Renal cortex interstitium (tissue), 15 donors: ENCODE measurements at places on chromosomes 12 and 14.

DNA sequence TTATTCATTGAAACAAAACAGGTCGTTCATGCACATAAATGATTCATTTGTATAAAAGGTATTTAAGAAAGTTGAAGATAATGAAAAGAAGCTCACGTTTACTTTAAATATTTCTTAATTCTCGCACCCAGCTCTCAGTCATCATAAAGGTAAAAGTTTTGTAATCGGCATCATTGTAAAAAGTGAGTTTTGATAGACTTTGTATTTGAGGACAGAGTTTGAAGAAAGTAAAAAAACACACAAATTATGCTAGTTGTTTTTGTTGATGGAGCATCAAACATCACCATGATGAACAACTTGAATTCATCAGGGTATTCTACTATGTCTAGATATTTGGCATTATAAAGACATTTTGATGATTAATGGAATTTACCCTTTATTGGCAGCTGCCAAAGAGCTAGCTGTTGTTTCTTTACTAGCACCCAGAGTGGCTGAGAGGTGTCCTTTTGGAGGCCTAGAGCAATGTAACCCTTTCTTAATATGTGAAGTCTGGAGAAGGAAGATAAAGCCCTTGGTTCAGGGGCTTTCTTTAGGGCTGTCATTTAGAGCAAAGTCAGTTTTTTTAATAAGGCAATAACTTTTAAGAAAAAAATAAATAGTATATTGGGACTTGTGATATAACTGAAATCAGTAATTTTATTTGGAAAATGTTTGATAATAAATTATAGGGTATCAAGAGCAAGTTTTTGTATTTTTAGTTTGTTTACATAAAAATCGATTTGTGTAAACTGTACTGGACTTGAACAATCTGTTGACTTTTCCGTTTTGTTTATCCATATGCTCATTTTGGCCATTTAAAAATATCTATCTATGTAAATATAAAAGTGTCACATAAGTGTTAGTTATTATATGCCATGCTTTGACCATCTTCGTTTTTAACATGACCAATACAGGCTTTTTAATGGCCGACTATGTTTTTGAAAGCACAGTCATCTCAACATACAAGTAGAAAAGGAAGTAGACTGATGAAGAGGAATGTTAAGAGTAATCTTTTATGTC is 7.4 kb downstream of the GLRX5 start:
- no peak for DNase-seq

DNA sequence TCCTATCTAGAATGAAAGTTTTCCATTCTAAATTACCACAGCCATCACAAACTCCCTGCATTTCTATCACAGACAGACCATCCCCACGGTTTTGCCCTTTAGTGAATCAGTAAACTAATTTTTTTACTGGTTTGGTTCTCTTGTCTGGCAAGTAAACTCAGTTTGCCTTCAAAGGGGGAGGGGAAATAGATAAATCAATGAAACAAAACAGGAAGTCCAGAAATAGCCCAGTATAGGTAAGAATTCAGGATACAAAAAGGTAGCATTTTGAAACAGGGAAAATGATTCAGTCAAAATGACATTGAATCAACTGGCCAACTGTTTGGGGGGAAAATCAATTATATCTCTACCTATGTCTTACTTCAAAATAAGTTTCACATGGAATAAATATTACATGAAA is 15.8 kb upstream of the BAZ1A start:
- no peak for DNase-seq

GRCh38 chr14:104786091-104786586 is 9.4 kb downstream of the AKT1 start:
- DNase-seq = no peak

DNA sequence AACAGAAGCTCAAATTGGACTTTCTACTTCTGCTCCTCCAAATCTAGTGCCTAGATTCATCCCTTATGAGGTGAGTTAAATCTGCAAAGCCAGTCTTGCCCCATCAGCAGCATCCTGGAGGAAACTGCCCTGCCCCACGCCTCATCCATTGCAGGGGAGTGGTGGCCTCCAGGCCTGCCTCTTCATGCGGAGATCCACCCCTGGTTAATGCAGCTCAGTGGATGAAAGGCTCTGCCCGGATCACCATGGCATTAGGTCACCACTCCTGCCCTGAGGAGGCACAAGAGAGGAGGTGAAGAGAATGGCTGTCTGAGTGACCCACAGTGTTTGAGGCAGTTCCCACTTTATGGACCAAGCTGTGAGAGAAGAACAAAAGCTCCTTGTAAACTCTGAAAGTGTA is 218.1 kb downstream of the C12orf75 start:
- DNase-seq = no peak

- DNase-seq = no peak
Observed at GRCh38 chr14:55586411-55586810, 6.4 kb downstream of the KTN1 start.

- no peak for DNase-seq
Observed at GRCh38 chr12:74293689-74294131, 243.9 kb upstream of the ATXN7L3B start.

- DNase-seq = no peak
Observed at GRCh38 chr14:20659813-20660395, 18.4 kb upstream of the OR6S1 start.

DNA sequence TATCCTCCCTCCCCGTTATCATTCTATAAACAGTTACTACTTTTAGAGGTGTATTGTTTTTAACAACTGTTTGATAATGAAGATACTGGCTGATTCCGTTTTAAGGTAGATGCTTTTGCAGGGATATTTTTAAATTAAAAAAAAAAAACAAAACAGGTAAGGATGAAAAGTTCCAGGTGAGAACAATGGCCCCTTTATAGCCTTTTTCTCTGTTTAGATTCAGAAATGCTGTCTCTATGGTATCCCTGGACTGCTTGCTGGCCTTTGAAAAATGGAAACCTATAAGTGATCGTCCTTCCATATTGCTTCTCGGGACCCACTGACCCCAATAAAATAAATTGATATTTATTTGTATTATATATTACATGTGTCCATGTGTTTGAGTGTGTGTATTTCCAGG is 23.2 kb upstream of the ANO6 start:
- no peak for DNase-seq

GRCh38 chr12:1930803-1931597 is 12.5 kb upstream of the CACNA2D4 start:
- no peak for DNase-seq

DNA sequence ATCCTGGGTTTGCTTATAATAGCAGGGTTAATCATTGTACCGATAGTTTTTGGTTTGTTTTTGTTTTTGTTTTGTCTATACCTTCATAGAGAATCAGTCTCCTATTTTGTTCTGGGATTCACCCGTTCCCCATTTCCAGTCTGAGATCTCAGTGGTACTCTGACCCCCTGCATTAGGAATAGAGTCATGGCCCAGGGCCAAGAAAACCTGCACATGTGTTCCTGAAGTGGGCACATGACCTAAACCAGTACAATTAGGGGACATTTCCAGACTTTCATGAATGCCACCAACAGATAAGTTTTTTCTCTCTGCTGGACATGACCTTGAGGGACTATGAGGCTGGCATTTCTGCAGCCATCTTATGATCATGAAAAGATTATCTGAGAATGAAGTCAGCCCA is 52.5 kb downstream of the MRPL42 start:
- DNase-seq = no peak

DNA sequence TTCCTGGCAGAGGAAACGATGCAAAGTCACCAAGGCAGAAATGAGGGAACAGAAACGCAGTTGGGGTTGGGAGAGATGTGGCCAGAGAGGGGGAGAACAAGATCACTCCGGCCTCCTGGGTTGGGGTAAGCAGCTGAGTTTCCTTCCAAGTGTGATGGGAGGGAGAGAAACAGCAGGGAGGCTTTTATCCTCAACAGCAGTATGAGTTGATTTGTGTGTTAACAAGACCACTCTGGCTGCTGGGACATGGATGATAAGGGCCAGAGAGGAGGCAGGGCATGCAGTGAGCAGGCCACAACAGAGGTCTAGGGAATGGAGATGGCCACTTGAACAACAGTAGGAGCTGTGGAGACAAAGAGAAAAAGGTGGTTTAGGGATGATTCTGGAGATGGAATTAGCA is 66.8 kb downstream of the GLRX5 start:
- no peak for DNase-seq

GRCh38 chr14:95575840-95576473 is 41.1 kb downstream of the GLRX5 start:
- no peak for DNase-seq

GRCh38 chr12:63937378-63938316 is 93.1 kb downstream of the SRGAP1 start:
- DNase-seq = no peak

GRCh38 chr14:92037989-92038388 is 1.9 kb downstream of the TRIP11 start:
- DNase-seq = no peak

DNA sequence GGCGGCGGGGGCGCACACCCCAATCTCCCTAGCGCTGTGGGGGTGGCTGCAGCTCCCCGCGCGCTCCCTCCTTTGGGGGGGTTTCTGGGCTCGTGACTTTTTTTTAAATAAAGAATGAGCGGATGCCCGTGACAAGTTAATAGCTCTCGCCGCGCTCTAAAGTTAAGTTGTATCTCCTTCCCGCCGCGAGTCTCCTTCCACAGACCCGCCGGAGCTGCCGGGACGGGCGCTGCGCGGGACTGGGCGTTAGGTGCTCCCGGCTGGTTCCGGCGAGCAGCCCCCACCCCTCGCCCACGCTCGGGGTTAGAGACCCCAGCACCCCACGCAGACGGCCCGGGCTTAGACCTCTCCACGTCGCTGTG is 82.6 kb upstream of the HMGA2 start:
- DNase-seq = peak; percentile 50

DNA sequence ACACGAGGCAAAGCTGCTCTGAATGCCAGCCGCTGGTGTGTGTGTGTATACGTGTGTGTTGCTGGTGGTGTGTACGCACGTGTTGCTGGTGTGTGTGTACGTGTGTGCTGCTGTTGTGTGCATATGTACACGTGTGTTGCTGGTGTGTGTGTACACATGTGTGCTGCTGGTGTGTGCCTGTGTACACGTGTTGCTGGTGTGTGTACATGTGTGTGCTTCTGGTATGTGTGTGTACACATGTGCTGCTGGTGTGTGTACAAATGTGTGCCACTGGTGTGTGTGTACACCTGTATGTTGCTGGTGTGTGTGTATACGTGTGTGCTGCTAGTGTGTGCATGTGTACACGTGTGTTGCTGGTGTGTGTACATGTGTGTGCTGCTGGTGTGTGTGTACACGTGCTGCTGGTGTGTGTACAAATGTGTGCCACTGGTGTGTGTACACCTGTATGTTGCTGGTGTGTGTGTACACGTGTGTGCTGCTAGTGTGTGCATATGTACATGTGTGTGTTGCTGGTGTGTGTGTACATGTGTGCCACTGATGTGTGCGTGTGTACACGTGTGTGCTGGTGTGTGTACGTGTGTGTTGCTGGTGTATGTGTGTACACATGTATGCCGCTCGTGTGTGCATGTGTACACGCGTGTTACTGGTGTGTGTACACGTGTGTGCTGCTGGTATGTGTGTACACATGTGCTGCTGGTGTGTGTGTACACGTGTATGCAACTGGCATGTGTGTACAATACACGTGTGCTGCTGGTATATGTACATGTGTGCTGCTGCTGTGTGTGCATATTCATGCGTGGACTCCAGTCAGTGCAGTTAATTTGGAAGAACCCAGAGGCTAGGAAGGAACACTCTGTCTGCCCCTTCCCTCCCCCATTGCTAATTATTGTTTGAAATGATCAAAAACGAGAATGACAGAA is 47.2 kb downstream of the CACNA2D4 start:
- no peak for DNase-seq

DNA sequence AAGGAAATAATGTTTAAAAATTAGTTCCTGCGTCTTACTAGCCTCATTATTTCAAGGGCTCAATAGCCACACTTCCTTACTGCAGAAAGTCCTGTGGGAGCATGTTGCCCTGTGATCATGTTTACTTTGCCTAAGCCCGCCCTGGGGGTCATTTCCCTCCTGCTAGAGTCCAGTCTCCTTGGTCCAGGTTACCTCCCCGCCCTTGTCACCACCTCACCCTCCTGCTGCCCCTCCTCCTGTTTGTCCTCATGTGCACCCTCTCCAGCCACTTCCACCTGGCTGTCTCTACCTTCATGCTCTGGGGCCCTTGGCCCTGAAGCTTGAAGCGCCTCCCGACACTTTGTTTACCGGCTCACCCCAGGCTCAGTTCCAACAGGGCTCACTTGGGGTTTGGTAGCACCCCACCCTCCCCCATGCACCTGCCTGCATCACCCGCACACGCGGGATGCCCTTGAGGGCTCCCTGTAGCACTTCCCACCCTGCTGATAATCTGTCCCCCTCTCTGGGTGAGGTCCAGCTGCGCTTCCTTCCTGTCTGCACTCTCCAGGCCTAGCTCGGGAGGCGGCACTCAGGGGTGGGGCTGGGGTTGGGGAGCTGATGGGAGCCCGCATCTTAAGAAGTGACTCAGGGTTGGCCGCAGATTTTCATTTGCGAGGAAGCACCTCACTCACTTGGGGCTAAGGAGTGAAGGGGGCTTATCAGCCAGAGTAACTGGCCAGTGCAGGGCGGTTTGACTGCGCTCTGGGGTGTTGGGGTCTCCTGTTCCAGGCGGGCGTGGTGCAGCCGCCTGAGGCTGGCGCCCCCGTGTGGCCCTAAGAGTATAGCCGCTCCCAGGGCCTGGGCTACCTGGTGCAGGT is 40.1 kb downstream of the SMIM41 start:
- DNase-seq = no peak

DNA sequence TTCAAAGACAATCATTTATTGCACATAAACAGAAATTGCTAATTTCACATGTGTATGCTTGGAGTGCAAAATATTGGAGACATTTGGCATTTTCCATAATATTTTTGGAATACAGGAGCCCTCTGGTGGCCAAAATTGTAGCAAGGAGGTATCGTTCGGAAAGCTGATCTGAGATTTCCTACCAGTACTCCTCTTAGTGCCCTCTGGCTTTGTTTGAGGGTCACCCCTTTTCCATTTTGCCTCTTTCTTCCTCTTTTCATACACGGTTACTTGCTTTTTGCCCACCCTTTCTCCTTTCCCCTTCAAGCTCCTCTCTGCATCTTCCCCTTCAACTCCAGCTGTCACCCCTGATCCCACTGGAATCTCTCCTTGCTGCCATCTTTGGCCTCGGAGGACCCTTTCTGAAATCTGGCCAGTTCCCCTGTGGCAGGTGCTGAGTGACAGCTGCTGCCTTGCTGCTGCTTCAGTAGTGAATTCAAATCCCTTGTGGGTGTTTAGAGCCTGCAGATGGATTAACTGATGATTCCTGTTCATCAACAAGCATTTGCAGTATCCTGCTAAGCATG is 164.6 kb upstream of the PARP11 start:
- peak; percentile 67 for DNase-seq

GRCh38 chr12:59398164-59398563 is 197.7 kb upstream of the SLC16A7 start:
- no peak for DNase-seq

- no peak for DNase-seq
Observed at GRCh38 chr14:89641495-89642175, 224.6 kb upstream of the FOXN3 start.

DNA sequence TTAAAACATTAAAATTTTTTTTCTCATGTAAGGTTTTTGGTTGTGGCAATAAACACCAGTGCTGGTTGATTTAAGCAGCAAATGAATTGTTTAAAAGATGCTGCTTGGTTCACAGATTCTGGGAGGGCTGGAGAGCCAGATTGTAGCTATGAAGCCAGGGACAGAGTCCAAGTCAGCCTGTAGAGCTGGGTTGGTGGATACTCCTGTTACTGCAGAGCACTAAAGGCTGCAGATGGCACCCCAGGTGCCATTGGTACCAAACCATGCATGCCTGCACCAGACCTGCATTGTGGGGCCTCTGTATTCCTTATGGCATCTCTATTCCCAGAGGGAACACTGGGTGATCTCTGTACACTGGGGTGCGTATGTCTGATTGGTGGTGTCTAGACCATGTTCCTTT is 113.3 kb downstream of the SNAPC1 start:
- DNase-seq = no peak

GRCh38 chr12:106214571-106214970 is 33.2 kb downstream of the CKAP4 start:
- DNase-seq = no peak
